Naive thymus-derived CD8-positive, alpha-beta T cell (primary cell): ENCODE measurements at places on chromosomes 4 and X.

DNA sequence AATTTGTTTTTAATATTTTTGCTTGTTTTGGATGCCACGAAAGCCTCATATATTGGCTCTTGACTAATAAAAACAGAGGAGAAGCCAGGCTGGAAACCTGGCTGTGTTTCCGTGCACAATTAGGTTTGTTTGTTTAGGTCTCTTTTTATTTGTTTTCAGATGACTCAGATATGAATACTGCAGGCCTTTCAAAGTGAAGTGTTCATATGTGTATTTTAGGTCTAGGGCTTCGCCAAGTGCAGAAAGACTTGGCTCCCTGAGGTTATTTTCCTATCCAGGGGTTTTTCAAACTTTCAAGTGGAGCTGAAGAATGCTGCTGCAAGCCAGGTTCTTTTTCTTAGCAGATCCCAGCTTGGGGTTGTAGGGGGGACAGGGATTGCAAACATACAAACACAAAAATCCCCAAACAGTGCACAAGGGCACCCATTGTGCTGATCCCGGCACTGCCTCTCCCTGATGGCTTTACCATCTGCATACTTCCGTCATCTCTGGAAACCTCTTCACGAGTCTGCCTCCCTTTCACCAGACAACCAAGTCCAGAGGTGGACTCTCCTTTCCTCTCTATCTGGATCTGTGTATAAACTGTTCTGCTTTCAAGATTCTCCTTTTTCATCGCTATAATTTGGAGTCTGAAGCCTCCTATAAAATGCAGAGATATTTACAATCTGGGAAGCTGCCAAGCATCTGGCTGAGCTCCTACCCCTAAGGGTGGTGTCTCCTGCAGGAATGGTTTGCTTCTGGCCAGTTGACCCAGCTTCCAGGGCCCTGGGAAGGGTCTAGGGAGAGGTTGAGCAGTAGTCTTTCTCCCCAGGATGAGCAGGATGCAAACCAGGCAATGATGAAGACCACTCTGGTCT, 108.6 kb downstream of the SMIM20 start:
- no peak for DNase-seq

- DNase-seq, result no peak
Measured at GRCh38 chr4:66572949-66573348, 902.7 kb upstream of the EPHA5 start.

GRCh38 chrX:74178536-74178935, 125.4 kb upstream of the ZCCHC13 start:
- DNase-seq, result no peak

DNA sequence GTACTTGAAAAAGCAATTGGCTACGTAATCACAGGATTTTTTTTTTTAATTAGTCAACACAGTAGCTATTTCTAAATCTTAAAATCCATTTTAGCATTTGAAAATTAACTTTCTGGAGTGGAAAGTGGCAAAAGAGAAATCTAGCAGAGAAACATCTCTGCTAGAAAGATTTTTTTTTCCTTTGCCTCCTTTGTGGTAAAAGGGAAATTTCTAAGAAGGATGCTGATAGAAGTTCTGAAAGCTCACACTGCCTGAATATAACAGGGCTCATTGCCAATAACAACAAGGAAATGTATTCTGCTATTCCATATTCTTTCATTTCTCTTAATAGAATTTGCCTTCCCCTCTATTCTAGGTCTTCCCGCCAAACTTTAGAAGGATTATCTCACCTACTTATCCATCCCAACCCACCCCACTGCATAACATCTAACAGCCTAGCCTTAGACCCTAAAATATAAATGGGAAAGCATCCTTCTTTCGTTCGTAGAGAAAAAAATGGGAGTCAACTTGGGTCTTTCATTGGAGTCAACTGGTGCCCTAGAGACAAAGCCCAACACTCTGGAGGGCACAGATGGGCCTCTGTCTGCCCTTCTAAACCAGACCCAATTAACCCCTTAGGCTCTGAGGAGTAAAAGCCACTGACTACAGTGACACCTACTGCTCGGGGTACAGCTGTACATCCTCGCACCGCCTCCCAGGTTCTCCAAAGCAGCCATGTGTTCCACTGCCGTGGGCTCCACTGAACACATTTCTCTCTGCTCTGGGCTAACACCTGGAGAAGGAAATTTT, 103.9 kb downstream of the MAML3 start:
- no peak for DNase-seq

DNA sequence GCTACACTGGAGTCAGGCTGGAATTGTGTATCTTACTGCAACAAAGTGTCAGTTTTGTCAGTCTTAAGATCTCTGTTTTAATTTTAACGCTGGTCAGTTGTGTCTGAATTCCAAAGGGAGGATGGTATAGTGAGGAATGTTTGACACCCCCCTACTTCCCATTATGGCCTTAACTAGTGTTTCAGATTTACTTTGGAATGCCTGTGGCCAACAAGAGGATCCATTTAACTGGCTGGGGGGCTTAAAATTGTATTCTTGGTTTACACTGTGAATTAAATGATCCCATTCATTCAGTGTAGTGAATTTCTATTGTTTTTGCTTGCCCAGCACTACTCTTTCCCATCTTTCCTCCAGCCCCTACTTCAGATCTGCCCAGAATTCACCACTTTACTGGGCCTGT, 75.8 kb upstream of the IQCM start:
- no peak for DNase-seq

- DNase-seq, result no peak
Measured at GRCh38 chrX:97021680-97022079, 138.0 kb downstream of the RPA4 start.

GRCh38 chr4:101184668-101185067, 162.7 kb downstream of the PPP3CA start:
- no peak for DNase-seq

DNA sequence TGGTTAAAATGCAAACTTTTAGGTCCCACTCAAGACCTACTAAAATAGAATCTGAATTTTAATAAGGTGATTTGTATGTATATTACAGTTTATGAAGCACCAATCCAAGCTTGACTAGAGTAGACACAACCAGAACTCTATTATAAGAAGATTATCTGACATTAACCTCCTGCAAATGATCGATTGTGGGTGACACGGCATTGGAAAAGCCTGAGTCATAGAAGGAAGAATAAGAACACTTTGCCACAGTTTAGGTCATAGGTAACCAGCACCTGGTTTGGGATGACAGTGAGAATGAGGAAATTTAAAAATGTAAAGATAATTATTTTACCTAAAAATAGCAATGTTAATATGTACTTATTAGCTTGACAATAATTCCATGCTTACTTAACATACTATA, 15.2 kb downstream of the PDGFC start:
- DNase-seq, result no peak

DNA sequence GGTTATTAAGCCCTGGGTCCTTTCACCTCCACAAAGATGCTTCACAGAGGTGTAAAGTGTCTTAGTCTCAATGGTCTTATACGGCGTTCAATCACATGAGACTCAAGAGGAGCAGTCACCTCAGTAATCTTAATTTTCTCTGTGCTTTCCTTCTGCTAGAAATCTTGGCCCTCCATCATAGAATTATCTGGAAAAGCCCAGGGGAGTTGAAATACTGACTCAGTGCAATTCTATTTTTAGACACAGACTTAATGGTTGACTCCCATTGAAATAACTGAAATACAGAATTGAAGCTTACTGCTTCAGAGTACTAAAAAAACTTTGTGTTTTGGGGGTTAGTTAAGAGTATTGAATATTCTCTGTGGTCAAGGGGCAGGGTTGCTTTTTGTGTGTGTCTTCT, 94.5 kb upstream of the IL15 start:
- no peak for DNase-seq

- DNase-seq, result no peak
Measured at GRCh38 chr4:63589796-63590195, 819.5 kb downstream of the TECRL start.

- DNase-seq, result no peak
Measured at GRCh38 chr4:56575820-56576429, 70.3 kb downstream of the ARL9 start.

- no peak for DNase-seq
Measured at GRCh38 chr4:141002323-141002805, 130.9 kb downstream of the RNF150 start.

- no peak for DNase-seq
Measured at GRCh38 chr4:124265701-124266100, 446.8 kb downstream of the ANKRD50 start.

- no peak for DNase-seq
Measured at GRCh38 chrX:4710618-4711433, 997.4 kb upstream of the PRKX start.

DNA sequence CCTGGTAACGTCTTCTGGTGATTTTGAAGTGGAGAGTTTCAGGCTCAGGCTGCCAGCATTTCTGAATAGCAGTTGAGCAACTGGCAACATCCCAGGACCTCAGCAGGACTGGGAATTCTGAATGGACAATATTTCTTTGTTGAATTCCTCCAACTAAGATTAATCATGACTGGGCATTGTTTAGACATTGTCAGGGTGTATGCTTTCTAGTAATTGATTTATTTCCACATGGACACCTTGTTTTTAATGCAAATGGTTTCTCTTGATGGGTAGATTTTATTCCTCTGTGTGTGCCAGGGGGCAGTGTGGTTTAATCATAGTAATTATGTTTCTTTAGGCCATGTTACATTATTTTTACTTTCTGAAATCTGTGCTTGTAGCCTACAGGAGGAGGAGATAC, 1004.7 kb upstream of the LCORL start:
- no peak for DNase-seq

GRCh38 chr4:15809058-15809457, 30.9 kb downstream of the CD38 start:
- DNase-seq, result no peak

DNA sequence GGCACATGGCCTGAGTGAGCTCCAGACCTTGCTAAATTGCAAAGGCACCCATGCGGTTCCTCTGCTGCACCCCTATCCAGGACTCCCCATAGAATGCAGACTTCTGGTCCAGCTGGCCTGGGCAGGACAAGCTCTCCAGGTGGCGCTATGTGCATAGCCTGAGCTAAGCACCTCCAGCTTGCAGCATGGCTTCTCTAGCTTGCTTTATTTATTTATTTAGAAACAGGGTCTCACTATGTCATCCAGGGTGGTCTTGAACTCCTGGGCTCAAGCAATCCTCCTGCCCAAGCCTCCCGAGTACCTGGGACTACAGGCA, 5.5 kb upstream of the WFS1 start:
- no peak for DNase-seq

DNA sequence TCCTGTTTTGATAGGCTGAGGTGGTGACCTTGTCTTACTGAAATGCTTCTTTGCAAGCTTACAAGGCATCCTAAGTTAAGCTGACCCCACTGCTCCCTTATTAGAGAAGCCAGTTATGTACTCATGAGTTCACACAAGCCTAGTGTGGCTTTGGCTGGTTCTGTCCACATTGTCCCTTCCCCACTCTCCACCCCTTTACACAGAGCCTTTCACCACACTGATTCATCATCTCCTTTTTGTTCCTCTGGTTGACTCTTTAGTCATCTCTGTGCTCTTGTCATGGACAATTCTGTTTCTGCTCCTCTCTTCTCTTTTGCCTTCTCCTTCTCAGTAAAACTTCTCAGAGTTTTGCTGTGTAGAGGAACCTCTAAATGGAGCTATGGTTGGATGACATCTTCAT, 4.9 kb downstream of the CHRNA9 start:
- no peak for DNase-seq

- DNase-seq, result no peak
Measured at GRCh38 chr4:148004228-148004857, 272.5 kb downstream of the ARHGAP10 start.

- DNase-seq, result no peak
Measured at GRCh38 chr4:60682901-60683300, 517.2 kb upstream of the ADGRL3 start.

DNA sequence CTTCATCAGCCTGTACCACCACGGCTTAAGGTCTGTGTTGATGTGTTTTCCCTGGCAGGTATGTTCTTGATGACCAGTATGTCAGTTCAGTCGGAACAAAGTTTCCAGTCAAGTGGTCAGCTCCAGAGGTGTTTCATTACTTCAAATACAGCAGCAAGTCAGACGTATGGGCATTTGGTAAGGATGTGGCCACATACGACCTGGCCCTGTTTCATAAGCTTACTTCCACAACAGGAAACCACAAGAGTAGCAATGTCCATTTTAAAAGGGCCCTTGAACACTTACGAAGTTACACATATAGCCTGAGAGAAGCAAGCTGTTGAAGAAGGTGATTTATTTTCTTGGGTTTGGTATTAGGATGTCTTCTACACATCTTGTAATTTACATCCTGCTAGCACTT, 46.1 kb downstream of the BMX start:
- no peak for DNase-seq
